ENCODE measurements at places on chromosomes 5 and 9. TPM values are rescaled to one million over a fixed set of nuclear protein-coding genes. Genes with fewer than 3 reads are reported as not detected.

GRCh38 chr5:78543292-78543691, 105.3 kb downstream of the LHFPL2 start:
- no peak for DNase-seq
- H3K36me3 ChIP-seq: no peaks in the 10 kb centered on the region
- peaks cover 41% of the 10 kb centered on the region for H3K4me1 ChIP-seq
- no peak overlapping the region for H3K27ac ChIP-seq
- H3K4me3 ChIP-seq: no peak overlapping the region

RNF145 gene
- total RNA-seq: 33.1 TPM

- peaks cover 25% of the 10 kb centered on the region for H3K4me1 ChIP-seq
- no peaks in the 10 kb centered on the region for H3K27me3 ChIP-seq
- no peaks in the 10 kb centered on the region for H3K36me3 ChIP-seq
- DNase-seq: no peak
- H3K4me3 ChIP-seq: no peak overlapping the region
These were observed 20.9 kb upstream of the NSD1 start for GRCh38 chr5:177112589-177113220.

- no peak overlapping the region for H3K4me3 ChIP-seq
- no peak overlapping the region for H3K27ac ChIP-seq
- no peak for DNase-seq
- no peaks in the 10 kb centered on the region for H3K27me3 ChIP-seq
- H3K36me3 ChIP-seq: no peaks in the 10 kb centered on the region
These were observed 45.2 kb upstream of the APC start for GRCh38 chr5:112692472-112692871.

- no peak overlapping the region for H3K27ac ChIP-seq
- no peaks in the 10 kb centered on the region for H3K36me3 ChIP-seq
- H3K4me3 ChIP-seq: no peak overlapping the region
- no peaks in the 10 kb centered on the region for H3K27me3 ChIP-seq
- no peaks in the 10 kb centered on the region for H3K4me1 ChIP-seq
- no peak for DNase-seq
These were observed 1842.3 kb upstream of the CDH6 start for GRCh38 chr5:29351170-29351569.

GRCh38 chr9:124897570-124898460, 35.9 kb downstream of the ARPC5L start:
- no peak overlapping the region for H3K27ac ChIP-seq
- peaks cover 74% of the 10 kb centered on the region for H3K36me3 ChIP-seq
- no peaks in the 10 kb centered on the region for H3K4me1 ChIP-seq
- no peaks in the 10 kb centered on the region for H3K27me3 ChIP-seq

GRCh38 chr9:108511307-108511706, 344.5 kb downstream of the ACTL7B start:
- H3K36me3 ChIP-seq: no peaks in the 10 kb centered on the region
- DNase-seq: no peak
- H3K27ac ChIP-seq: no peak overlapping the region
- no peaks in the 10 kb centered on the region for H3K4me1 ChIP-seq
- H3K27me3 ChIP-seq: no peaks in the 10 kb centered on the region

DNA sequence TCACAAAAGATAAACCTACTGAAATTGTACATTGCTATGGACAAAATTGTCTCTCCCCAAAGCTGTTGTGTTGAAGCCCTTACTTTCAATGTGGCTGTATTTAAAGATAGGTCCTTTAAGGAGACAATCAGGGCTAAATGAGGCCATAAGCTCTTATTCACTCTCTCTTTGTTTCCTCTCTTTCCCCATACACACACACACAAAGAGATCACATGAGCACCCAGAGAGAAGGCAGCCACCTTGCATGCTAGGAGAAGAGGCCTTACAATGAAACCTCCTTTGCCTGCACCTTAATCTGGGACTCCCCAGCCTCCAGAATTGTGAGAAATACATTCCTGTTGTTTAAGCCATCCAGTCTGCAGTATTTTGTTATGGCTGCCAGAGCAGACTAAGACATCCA, 1295.6 kb upstream of the CDH6 start:
- no peak overlapping the region for H3K27ac ChIP-seq
- H3K27me3 ChIP-seq: no peaks in the 10 kb centered on the region
- H3K36me3 ChIP-seq: no peaks in the 10 kb centered on the region
- no peak overlapping the region for H3K4me3 ChIP-seq

Measured in heart right ventricle (tissue), 16 donors.